ENCODE measurements at places on chromosomes 6 and 20.

DNA sequence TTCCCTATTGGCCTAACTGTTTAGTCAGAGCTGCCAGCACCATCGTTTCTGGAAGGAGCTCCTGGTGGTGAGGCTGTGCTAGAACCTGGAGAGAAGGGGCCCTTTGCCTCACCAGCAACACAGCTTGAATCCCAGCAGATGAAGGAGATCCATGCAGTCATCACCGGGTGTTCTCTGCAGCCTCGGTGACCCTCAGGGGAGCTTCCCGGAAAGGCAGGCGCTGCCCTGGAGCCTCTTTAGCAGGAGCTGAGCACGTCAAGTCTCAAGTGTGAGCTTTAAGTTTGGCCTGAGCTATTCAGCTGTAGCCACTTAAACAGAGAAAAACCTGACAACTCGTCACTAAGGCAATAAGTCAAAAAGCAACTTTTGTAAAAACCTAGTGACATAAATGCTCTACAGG lies 181.2 kb upstream of the FOXQ1 start:
- no peak for DNase-seq

- DNase-seq: no peak
Measured at GRCh38 chr6:97864366-97864765, 581.4 kb upstream of the MMS22L start.

GRCh38 chr6:118203545-118203944 lies 296.5 kb downstream of the SLC35F1 start:
- no peak for DNase-seq

DNA sequence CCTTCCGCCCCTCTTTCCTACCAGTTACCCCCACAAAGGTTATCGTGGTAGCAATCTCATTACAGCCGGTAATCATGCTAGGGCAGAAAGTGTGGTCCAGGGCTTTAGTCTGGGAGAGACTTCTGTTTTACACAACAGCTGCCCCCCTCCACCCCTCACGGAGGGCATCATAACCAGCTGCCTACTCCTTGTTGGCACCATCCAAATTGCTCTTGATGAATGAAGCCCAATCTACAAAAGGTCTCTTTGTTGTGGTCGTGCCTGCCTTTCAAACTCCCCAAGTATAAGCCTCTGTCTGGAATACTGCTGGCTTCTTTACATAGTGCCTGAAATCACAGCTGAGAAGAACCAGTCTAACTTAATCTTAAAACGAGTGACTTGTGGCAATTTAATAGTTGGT lies 157.9 kb downstream of the INSM1 start:
- no peak for DNase-seq

- no peak for DNase-seq
Measured at GRCh38 chr6:17565399-17565798, 34.7 kb upstream of the FAM8A1 start.

GRCh38 chr6:12289365-12289919 lies 719 bp upstream of the EDN1 start:
- no peak for DNase-seq

Data from stimulated activated CD8-positive, alpha-beta memory T cell treated with anti-CD3 and anti-CD28 coated beads, Interleukin-7, amount 100 ng/mL, for 4 hours (primary cell).